ENCODE measurements at places on chromosomes 7 and 10.
A peak's percentile ranks its signal among the peaks of the same experiment; 100 is the strongest.

GRCh38 chr7:98795741-98796493 lies 73.9 kb downstream of the TMEM130 start:
- no peak for DNase-seq

GRCh38 chr10:130137090-130137448 lies 878 bp downstream of the GLRX3 start:
- DNase-seq, result no peak

DNA sequence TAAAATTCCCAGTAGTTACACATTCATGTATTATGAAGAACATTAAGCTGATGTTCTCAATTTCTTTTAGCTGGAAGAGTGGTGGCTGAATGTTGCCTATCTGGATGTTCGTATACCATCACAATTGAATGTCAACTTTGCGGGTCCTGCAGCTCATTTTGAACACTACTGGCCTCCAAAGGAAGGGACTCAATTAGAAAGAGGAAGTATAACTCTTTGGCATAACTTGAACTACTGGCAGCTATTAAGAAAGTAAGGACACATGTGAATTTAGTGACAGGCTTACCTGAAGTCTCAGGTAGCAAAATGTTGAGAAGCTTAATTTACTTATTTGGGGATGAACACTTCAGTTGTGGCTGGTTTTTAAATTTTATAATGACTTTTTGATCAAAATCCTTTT lies 15.9 kb downstream of the CROT start:
- DNase-seq, result no peak

GRCh38 chr7:42868480-42868879 lies 43.4 kb downstream of the C7orf25 start:
- no peak for DNase-seq

DNA sequence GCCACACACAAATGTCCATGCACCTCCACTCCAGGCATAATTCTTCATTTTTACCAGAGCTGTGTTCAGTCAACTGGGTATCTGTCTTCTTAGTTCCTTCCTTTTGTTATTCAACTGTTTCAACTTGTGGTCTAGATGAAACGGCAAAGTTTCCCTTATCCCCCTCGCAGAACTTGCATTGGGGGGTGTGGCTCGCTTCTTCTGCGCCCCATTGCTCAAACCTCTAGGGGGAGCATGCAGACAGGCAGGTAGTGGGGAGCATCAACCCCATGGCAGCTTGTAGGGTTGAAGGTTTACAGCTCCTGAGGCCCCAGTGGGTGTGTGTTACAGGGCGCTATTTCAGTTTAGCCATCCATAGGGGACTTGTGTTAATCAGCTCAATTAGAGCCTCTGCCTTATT lies 38.3 kb upstream of the COBL start:
- no peak for DNase-seq

GRCh38 chr10:98128802-98129201 lies 5.7 kb upstream of the R3HCC1L start:
- DNase-seq, result no peak

DNA sequence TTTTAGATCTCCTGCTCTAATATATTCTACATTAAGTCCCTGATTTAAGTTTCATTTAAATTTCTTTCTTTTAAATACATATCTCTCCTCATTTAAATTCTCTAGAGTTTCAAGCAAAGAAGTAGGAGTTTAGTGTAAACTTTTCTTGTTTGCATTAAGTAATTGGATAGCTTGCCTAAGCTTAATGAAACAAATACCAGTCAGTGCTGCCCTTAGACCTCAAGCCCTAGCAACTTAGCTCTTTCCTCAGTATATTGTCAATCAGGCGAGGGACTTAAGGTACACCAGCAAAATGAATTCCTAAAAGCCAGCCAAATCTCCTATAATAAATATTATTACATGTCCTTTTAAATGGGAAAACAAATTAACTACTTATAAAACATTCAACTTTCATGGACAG lies 101.5 kb downstream of the CHCHD3 start:
- DNase-seq, result no peak

DNA sequence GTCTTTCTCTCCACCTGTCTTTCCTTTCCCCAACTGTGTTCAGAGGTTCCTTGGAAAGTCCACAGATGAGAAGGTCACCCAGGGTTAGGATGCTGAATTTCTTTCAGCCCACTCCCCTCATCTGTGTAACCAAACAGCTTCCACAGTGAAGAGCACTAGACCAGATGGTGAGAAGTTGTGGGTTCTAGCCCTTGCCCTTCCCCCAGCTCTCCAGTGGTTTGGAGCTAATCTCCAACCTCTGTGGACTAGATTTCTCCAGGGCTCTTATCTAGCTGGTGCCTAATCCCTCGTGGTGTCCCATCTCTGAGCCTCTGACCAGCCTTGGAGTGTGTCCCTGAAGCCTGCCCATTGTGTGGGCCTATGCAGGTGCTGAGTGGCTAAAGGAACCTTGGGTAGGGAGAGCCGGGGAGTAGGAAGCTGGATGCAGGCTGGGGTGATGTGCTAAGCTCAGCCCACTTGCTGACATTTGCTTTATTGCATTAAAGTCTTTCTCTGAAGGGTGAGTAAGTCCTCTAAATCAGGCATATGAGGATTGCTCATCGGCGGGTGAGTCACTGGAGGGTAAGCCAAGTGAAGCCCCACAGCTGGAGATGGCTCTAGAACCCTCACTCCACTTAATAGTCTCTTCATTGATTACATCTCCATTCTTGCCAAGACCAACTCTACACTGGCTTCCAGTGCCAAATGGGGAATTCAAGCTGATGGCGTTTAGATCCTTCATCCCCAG lies 14.9 kb downstream of the DUSP5 start:
- DNase-seq, result no peak

DNA sequence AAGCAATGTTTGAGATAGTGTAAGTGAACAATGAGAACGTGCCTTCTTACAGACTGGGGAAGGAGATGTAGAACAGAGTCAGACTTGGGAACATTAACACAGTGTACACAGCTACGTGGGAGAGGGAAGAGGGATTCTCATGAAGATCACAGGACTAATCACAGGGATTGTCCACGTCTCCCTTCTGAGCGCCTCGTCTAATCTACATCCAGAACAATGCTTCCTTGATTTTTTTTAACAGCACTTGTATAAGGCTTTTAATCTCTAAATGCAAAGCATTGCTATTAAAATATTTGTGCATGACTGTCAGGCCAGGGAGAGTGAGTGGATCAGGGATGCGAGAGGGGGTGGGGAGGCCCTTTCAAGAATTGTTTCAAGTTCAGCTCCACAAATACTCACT lies 62.7 kb downstream of the MET start:
- DNase-seq, result no peak

GRCh38 chr7:112084520-112084971 lies 121.7 kb downstream of the DOCK4 start:
- no peak for DNase-seq

- DNase-seq, result no peak
Observed at GRCh38 chr10:7980196-7980595, 74.3 kb upstream of the GATA3 start.

DNA sequence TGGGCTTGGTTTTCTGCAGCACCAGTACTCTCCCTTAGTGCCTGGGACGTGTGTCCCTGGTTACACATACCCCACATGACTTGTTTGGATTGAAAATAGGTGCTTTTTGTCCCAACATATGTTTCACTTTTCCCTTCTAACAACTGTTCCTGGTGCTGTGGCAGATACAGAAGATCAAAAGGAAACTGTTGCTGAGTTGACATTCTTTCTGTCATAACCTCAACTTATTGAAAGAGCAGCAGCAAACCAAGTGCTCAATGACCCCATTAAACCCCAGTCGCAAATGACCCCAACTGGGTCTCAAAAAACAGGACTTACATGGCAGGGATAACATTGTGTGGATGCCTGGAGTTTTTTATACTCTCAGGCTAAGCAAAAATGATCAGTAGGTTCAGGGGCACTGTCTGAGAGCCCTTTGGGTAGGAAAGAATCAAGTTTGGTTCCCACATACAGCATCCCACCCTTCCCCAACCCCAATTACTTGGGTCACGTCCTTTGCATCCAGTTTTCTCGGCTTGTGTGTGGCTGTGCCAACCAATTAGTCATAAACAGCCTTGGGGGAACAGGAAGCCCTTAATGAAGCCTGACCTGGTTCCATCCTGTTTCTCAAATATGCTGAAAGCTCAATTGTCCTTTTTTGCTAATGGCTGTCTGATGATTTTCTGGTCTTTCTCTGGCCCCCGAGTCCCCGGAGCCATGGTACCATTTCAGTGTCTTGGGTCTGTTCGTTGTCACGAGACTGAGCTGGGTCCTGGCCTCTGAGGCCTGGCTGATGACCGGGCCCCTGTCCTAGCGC lies 4.9 kb downstream of the HKDC1 start:
- no peak for DNase-seq

- no peak for DNase-seq
Observed at GRCh38 chr10:61135276-61135721, 191.3 kb upstream of the RHOBTB1 start.

DNA sequence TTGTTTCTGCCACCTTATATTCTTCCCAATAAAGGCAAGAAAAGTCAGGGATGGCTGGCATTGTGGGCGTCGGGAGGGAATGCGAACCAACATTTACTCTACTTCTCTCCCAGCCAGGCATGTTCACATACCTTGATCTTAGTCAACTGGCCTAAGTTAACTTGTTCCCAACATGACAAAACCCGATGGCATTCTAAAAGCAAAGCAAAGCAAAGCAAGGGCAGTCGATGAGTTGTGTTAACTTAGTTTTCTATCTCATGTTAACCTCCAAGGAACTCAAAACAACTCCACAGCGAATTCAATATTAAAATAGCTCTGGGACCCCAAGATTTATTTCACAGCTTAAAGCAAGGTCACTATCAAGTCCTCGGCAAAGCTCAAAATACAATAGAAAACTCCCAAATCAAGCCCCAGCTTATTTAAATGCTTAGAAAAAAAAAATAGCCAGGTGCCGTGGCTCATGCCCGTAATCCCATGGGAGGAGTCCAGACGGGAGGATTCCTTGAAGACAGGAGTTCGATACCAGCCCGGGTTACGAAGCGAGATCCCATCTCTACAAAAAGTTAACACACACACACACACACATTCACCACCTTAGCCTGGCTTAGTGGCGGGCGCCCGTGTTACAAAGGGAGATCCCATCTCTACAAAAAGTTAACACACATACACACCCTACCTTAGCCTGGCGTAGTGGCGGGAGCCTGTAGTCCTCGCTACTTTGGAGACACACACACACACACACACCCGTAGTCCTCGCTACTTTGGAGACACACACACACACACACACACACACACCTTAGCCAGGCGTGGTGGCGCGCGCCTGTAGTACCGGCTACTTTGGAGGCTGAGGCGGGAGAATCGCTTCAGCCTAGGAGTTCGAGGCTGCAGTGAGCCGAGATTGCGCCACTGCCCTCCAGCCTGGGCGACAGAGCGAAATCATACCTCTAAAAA lies 901 bp upstream of the CCNY start:
- DNase-seq, result peak; percentile 16

All from CD4-positive, alpha-beta memory T cell (primary cell).